ENCODE measurements at places on chromosomes 5 and 9.

- no peak for DNase-seq
These were observed 51.0 kb downstream of the KIF4B start for GRCh38 chr5:155064580-155064979.

DNA sequence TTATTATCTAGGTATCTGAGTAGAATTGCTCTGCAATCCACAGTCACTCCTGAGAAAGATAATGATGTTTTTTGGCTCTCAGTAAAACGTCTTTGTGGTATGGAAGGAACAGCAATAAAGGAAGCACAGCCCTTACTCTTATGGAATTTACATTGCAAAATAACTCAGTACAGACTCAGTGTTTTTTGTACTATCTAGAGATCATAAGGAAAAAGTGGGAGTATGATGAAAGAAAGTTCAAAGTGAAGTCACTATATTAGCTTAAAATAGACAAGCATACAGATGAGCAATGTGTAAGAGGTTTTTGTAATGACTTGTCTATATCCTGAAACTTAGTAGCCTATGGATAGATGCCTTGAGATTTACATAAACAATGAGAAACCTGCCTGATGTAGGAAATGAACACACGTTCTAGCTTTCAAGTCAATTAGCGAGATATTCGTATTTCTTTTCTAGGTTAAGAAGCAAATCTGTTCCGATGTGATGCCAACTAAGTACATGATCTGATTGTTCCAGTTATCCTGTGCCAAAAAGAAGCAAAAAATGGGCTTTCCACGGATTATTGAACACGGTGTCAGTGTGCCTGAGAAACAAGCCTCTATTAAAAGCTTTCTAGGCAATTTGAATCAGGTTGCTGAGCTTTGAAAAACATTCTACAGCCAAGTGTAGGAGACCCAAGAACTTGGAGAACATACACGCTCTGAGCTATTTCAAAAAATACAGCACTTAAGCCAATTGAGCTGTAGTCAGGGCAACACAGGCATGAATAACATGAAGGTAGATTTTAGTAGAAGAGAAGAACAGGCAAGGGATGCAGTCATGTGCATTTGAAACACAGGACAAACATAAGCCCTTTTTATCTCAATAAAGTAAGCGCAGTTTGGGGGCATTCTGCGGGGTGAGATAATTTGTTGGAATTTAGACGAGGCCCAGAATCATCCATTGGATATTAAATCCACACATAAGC lies 86.3 kb upstream of the TAF11L2 start:
- no peak for DNase-seq

- no peak for DNase-seq
These were observed 80.8 kb downstream of the ZNF618 start for GRCh38 chr9:113956901-113957300.

DNA sequence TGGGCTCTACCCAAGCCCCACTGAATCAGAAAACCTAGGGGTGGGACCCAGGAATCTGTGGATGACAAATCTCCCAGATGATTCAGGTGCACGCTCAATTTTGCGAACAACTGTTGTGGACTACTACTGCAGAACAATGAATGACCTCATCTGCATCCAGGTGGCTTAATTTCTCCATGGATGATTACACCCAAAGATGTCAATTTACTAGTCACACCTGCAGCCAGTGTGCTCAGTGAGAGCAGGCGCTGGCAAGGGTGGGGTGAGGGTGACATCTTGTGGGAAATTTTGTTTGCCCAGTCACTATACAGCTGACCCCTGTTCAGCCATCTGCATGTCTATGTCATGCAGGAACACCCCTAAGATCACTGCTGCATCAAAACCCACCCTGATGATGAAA lies 118.2 kb downstream of the ENTREP1 start:
- DNase-seq, result no peak

- no peak for DNase-seq
These were observed 1408.4 kb upstream of the WWC1 start for GRCh38 chr5:166883016-166883415.

GRCh38 chr9:130917168-130917960 lies 20.8 kb upstream of the QRFP start:
- no peak for DNase-seq

DNA sequence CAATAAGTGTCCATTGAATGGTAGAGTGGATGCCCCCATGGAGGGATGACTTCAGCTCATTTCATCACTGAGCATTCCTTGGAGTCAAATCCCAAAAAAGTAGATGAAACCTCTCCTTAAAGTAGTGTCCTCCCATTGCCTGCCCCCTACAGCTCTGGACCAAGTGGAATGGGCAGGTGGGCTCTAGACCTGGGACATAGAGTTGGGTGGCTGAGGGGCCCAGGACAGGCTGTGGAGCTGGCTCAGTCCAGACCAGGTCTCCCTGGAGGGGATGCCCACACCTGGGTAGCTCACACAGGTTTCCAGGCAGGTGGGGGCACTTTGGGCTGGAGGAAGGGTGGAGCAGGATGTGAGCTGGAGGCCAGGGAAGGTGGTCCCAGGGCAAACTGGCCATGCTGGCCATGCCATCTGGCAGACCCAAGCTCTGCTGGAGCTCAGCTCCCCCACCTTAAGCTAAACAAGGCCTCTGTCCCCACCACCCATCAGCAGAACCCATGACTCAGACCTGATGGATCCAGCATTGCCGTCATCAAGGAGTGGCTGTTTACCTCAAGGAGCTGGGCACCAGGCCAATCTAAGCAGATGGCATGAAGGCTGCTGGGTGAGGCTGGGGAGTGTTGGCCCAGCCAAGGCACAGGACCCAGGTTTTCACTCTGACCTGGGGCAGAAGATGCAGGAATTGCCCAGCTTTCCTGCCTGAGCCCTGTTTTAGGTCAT lies 6.2 kb upstream of the SPINK4 start:
- DNase-seq, result no peak

DNA sequence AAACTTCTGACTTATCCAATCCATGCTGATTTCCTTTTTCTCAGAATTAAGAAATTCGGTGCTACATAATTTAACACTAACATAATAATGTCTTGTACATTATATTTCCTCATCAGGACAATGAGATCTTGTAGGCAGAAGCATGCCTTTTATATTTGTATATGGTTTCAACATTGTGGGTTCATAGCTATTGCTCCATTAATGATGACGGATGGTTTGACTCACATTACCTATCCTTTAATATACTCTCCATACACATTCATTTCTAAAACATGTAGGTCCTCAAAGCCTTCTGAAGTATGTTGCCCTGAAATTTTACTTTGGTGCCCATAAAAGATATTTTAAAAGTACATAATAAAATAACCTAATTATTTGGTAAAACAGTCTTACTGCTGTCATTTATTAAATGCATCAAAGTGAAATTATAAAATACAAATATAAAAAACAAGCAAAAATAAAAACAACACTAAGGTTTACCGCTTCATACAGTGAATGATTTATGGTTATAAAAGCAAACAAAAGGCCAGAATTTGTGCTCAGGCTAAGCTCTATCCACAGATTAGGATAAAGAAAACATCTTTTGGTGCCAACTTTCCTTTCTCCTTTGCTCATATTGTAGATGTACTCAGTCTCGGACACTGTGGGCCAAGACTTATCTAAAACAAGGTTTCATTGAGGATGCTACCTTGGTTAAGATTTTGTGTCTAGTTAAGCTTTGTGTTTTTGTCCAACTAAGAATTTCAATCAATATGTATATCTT lies 61.2 kb upstream of the GCNT4 start:
- DNase-seq, result no peak

DNA sequence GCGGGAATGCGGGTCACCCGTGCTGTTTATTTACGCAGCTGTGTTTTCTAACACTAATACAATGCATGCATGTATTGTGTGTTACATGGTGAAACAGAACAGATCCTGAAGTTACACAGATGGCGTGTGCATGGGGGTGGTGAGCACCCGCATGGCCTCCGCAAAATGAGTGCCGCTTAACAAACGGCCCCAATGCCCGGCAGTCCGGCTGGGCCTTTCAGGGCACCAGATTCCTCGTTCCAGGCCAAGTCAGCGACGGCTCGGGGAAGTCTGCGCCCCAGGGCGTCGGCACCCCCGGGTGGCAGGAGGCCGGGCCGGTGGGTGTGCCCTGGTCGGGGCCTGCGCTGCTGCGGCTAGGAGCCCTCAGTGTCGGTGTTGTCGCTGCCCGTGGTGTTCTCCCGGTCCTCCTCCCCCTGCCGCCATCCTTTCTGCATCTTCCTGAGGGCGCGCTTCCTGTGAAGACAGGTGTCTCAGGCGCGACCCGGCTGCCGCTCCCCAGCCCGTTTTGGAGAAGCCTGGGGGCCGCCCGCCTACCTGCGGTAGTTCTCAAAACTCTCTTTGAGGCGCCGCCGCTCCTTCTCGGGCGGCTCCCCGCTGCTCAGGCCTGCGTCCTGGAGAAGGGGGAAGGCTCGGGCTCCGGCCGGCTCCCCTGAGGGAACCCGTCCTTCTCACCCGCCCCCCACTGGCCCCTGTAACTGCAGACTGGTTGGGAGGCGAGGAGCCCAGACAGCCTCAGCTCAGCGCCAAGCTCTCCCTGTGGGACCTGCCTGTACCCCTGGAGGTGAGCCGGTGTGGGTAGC lies 605 bp upstream of the DNLZ start:
- DNase-seq, result no peak

DNA sequence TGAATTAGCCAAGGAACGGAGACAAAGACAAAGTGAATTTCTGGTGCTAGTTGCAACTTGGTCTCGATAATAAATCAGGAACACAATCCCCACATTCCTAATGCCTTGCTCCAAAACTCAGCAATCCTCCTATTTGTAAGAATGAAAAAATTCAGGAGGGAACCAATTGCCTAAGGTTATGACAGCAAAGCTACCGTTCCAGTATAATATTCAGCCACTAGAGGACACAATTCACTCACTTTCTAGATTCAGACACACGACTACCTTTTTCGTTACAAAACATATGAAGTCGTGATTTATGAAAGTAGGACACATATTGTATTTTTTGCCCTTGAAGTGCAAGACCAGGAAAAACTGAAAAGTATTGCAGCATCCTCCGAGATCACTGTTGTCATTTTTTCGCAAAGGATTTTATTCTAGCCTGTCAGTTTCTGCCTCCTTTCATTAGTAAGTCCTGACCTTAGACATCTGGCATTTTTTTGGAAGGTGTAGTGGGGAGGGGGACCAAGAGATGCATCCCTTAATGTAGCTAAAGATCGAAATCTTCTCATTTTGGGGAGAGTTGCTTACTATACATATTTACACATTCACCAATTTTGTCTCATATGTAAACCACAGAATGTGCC lies 133.1 kb downstream of the DOCK8 start:
- no peak for DNase-seq

GRCh38 chr5:149493316-149493715 lies 57.9 kb downstream of the CSNK1A1 start:
- DNase-seq, result no peak

DNA sequence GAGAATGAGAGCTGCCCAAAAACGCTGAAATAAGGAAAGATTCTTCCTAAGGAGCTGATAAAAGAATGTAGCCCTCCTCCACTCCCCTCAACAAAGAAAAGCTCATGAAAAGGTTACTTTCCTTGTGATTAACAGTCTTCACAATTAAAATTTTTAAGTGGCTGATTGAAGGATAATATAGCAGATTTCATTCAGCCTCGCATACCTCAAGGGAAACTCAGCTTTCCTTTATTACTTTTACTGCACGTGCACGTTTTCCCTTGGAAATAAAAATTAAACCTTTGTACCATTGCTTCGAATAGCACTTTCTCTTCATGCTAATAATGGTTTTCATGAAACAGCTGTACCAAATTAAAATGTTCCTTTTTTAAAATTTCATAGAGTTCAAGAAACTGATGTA lies 234.0 kb upstream of the GRAMD2B start:
- no peak for DNase-seq

DNA sequence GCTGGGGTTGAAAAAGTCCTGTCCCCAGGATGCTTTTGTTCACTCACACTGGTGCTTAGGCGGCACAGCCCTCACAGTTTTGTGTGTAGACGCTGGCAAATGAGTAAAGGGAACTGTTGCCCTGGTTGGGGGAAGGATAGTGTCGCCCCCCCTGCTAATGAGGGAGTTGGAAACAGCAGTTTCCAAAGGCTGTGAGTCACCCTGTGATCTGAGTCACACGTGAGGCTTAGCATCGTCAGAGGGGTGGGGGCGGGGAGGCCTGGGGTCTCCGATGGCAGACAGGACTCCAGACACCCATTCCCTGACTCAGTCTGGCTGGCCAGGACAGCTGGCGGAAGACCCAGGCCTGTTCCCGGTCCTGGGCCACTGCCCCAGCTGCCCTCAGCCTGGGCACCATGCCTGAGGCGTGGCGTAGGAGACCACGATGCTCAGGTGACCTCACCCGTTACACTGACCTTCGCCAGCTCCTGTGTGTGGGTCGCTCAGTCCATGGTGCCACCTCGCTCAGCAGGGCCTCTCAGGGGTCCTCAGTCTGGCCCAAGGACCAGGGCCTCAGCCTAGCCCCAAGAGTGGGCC lies 2.9 kb downstream of the DNAJB5 start:
- peak; percentile 53 for DNase-seq

GRCh38 chr9:108444400-108445358 lies 411.1 kb downstream of the ACTL7B start:
- DNase-seq, result no peak

- DNase-seq, result no peak
These were observed 27.1 kb upstream of the TENT2 start for GRCh38 chr5:79585116-79585515.

GRCh38 chr5:169811023-169811422 lies 169.3 kb downstream of the INSYN2B start:
- DNase-seq, result no peak

- no peak for DNase-seq
These were observed 9.4 kb downstream of the LCP2 start for GRCh38 chr5:170288151-170288550.

GRCh38 chr5:124617787-124618186 lies 128.7 kb downstream of the ZNF608 start:
- DNase-seq, result no peak

DNA sequence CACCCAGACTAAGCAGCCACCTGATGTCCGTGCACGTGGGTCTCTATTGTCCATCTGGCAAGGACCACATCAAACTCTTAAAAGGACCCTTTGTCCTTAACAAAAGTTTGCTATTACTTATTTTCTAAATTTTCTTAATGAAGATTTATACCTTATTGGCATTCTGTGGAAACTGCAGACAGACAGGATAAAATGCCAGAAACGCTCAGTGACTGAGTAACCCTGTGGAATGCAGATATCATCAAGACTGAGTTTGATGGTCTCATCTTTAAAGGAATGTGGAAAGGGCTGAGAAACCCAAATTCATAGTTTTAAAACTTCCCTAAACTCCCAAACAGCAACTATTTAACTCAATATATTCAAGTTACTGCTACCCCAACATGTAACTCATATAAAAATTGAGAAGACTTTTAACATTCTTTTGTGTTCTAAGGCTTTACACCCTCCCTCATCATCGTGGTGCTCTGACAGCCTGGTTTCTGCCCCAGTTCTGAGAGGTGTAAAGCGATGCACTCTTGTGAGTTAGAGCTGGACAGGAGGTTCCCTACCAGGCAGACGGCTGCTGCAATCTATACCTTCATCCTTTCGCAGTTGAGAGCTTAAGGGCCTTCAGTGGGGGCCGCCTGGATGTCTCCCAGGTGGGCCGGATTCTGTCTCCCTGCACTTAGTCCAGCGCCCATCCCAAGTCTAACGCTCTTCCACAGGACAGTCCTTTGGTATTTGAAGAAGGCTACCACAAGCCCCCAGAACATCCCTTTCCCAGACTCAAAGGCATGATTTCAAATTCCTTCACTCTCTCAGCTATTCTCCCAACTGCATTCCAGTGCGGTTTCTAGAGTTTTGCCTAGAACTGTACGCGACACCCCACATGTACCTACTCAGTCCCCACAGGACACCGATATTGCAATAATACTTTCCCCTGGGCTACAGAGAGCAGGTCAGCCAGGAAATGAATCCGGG lies 68.9 kb downstream of the DAP start:
- no peak for DNase-seq

Measured in stimulated activated CD8-positive, alpha-beta memory T cell treated with anti-CD3 and anti-CD28 coated beads, Interleukin-2, amount 100 ng/mL, for 48 hours (primary cell).